Tibial nerve (tissue), 4 donors: ENCODE measurements at places on chromosomes 13 and 19. TPM values are rescaled to one million over a fixed set of nuclear protein-coding genes. Genes with fewer than 3 reads are reported as not detected.

- no peaks in the 10 kb centered on the region for H3K4me1 ChIP-seq
- H3K36me3 ChIP-seq, result no peaks in the 10 kb centered on the region
- H3K27ac ChIP-seq, result no peak overlapping the region
- H3K27me3 ChIP-seq, result no peaks in the 10 kb centered on the region
- DNase-seq, result no peak
Observed at GRCh38 chr13:54379461-54379860, 1350.8 kb downstream of the OLFM4 start.

CLIP3 gene
- 23.4 TPM for total RNA-seq

- H3K27ac ChIP-seq, result peak overlapping the region; percentile 76
- no peaks in the 10 kb centered on the region for H3K4me1 ChIP-seq
- H3K27me3 ChIP-seq, result no peaks in the 10 kb centered on the region
Observed at GRCh38 chr13:94595001-94595949, 677 bp downstream of the TGDS start.

TEAD2 gene
- total RNA-seq, result 21.3 TPM

SUGP2 gene
- total RNA-seq, result 61.7 TPM

DNA sequence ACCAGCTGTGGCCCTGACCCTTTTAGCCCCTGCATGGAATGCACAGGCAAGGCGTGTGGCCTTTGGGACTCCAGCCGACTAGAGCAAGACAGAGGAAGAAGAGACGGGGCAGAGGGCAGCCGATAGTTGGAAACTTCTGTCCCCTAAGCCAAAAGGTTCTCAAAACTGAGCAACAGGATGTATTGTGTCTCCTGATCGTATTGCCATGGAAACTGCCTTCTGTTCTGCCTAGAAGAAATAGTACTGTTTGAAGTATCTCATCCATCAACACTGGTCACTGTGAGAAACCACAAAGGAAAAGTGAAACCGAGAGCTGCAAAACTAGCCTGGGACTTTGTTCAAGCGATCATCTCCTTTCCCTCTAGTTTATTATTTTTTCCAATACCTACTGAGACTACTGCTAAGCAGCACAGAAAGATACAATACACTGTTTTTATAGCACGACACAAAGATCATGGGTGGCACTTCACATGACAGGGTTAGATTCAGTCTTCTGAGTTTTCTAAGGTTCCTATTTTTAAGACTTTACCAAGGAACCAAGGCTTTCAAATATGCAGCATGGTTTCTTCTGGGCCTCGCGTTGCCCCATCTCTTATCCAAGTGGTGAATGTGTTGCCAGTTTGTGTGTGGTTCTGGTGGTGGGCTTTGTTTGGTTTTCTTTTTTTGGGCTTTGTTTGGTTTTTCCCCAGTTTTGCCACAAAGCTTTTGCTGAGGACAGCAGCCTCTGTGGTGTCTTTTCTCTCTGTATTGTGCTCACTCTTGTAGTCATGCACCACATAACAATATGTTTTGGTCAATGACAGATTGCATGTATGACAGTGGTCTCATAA lies 49.3 kb upstream of the GPR183 start:
- no peaks in the 10 kb centered on the region for H3K27me3 ChIP-seq
- no peaks in the 10 kb centered on the region for H3K36me3 ChIP-seq
- DNase-seq, result peak; percentile 30

GRCh38 chr13:102721800-102722231 lies 27.0 kb upstream of the METTL21C start:
- H3K27ac ChIP-seq, result no peak overlapping the region
- no peaks in the 10 kb centered on the region for H3K36me3 ChIP-seq
- no peaks in the 10 kb centered on the region for H3K27me3 ChIP-seq
- H3K4me3 ChIP-seq, result no peak overlapping the region
- H3K4me1 ChIP-seq, result no peaks in the 10 kb centered on the region

CFAP97D2 gene
- not detected for total RNA-seq

- H3K4me1 ChIP-seq, result no peaks in the 10 kb centered on the region
- H3K27ac ChIP-seq, result no peak overlapping the region
- H3K27me3 ChIP-seq, result no peaks in the 10 kb centered on the region
- no peak overlapping the region for H3K4me3 ChIP-seq
- DNase-seq, result no peak
- H3K36me3 ChIP-seq, result peaks cover 26% of the 10 kb centered on the region
Observed at GRCh38 chr19:45136507-45137178, 24.1 kb downstream of the NKPD1 start.

DNA sequence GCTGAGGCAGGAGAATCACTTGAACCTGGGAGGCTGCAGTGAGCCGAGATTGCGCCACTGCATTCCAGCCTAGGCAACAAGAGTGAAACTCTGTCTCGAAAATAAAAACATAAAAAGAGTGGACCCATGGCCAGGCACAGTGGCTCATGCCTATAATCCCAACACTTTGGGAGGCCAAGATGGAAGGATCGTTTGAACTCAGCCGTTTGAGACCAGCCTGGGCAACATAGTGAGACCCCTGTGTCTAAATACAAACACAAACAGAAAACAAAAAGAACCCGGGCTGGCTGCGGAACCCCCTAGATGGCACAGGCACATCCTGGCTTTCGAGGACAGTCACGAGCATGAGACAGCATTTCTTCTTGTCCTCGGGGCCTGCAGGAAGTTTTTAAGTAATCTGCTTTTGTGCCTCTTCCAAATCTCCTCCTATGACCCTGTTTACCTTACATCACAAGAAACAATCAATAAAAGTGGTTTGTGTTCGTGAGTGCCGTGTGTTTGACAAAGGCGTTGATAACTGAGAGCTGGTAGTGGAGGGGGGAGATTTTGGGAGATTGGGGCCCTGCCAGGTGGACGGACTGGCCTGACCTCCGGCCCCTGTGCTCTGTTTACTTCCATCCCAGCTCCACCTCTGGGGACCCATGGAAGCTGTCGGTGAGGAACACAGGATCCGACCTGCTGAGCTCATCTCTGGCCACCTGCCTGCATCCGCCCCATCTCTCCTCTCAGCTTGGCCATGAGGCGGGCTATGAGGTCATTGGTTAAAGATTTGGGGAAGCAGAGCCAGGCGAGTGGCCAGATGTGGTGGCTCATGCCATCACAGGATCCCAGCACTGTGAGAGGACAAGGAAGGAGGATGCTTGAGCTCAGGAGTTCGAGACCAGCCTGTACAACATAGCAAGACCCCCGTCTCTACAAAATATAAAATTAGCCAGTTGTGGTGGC lies 5.9 kb upstream of the GDF15 start:
- no peaks in the 10 kb centered on the region for H3K27me3 ChIP-seq
- H3K36me3 ChIP-seq, result no peaks in the 10 kb centered on the region
- no peaks in the 10 kb centered on the region for H3K4me1 ChIP-seq
